ENCODE measurements at places on chromosomes 7 and 10. TPM values are rescaled to one million over a fixed set of nuclear protein-coding genes. Genes with fewer than 3 reads are reported as not detected.

PTPRZ1 gene
- total RNA-seq: not detected

CYP17A1 gene
- not detected for total RNA-seq

DENND11 gene
- 27.1 TPM for total RNA-seq

ELMO1 gene
- total RNA-seq: 27.9 TPM

GRCh38 chr7:107937531-107937930 lies 46.5 kb downstream of the DLD start:
- DNase-seq: no peak

- no peak for DNase-seq
Observed at GRCh38 chr7:98162758-98163157, 48.5 kb upstream of the BHLHA15 start.

DNA sequence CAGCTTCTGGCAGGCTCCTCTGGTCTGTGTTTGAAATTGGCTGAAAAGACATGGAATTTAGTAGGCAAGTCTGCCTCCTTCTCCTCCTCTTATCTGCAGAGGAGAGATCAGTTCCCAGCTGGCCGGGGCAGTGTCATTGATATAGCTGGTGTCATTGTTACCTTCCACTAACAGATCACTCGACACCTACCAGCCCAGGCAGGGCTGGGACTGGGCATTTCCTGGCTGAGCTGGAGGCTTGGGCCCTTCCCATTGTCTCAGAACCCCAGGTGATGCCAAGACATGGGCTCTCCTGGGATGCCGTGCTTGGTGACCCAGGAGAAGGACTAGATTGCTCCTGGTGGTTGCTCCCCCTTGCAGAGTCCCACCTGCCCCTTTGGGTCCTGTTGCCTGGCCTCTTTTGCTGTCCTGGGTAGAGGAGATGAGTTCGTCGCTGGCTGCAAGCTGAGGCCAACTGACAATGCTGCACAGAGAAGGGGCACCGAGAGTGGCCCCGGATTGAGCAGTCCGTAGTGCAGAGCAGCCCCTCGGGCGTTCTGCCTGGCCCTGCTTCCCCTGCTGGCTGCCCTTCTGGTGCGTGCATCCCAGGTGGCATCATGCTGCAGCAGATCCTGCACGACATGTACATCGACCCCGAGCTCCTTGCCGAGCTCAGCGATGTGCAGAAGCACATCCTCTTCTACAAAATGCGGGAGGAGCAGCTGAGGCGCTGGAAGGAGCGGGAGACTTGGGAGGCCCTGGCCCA lies at the start of gene SH2D4B:
Gene SH2D4B (plus strand): TSS at position 167 of the 745 bp plus-strand sequence. CDS start 430 bp downstream, at position 597.
- no peak for DNase-seq

GRCh38 chr10:132387764-132388210 lies 9.2 kb upstream of the PWWP2B start:
- DNase-seq: no peak

DNA sequence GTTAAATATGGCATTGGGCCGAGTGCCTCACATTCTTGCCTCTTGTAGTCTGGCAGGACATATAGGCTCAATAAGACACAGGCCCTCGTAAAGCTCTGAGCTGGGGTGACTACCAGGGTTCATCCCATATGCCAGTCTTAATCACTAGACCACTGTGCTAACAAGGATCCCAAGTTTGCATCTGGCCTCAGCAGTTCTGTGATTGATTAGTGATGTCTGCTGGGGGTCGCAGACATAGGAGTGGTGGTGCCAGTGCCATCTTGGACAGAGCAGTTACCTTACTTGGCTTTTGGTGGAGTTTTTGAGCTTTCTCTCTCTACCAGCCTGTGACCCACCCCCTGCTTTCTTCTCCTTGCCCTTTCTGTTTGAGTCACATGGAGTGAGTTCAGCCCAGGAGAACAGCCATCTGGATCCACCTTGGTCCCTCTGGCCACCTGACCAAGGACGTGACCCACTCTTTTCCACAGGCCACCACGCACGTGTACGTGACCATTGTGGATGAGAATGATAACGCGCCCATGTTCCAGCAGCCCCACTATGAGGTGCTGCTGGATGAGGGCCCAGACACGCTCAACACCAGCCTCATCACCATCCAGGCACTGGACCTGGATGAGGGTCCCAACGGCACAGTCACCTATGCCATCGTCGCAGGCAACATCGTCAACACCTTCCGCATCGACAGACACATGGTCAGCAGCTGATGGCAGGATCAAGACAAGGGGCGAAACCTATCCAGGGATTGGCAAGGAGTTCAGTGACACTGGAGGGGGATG lies 4.1 kb upstream of the VSIR start:
- no peak for DNase-seq

All from glomerular endothelial cell (primary cell).